ENCODE measurements at places on chromosomes 6 and 20. TPM values are rescaled to one million over a fixed set of nuclear protein-coding genes. Genes with fewer than 3 reads are reported as not detected.

DNA sequence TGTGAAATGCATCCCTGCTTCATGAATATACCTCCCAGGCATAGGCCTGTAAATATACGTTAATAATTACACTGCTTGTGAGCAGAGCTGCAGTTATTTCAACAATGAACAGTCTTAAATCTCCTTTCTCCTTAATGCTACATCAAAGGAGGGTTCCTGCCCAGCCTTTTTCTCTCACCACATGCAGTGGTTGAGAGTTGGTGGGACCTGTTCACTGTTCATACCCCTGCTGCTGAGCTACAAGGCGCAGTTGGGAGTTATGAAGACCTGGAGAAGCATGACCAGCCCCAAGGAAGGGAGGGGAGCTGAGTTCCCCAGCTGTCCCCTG lies 111.9 kb upstream of the FOXQ1 start:
- no peak overlapping the region for H3K27ac ChIP-seq
- peaks cover 34% of the 10 kb centered on the region for H3K27me3 ChIP-seq
- DNase-seq = no peak
- H3K4me3 ChIP-seq = no peak overlapping the region
- no peaks in the 10 kb centered on the region for H3K36me3 ChIP-seq

Gene TRDN
- 0.11 TPM for total RNA-seq

DNA sequence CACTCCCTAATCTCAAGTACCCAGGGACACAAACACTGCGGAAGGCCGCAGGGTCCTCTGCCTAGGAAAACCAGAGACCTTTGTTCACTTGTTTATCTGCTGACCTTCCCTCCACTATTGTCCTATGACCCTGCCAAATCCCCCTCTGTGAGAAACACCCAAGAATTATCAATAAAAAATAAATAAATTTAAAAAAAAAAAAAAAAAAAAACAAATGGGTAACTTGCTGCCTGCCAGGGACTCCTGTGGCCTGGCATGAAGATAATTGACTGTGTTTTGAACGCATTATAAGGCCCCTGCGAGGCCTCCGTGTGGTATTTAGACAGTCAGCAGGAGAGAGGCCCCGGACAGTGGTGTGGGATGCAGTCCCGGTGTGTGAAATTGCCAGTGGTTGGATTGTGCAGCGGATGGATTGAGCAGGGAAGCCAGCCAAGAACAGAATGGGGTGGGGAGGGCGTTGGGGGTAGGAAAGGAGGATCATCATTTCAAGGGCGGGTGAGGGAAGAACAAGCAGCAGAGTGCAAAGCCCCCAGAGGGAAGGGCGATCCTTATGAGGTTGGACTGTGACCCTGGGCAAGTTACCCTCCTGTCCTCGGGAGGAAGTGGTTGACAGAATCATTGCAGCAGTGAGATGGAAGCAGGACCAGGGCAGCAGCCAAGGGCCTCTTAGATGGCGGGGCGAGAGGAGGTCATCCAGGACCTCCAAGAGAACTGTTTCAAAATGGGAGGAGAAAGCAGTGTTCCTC lies 43.3 kb downstream of the PPARD start:
- H3K36me3 ChIP-seq = peaks cover 15% of the 10 kb centered on the region
- peaks cover 1% of the 10 kb centered on the region for H3K4me1 ChIP-seq
- peak overlapping the region; percentile 4 for H3K27ac ChIP-seq
- no peak overlapping the region for H3K4me3 ChIP-seq
- no peaks in the 10 kb centered on the region for H3K27me3 ChIP-seq

DNA sequence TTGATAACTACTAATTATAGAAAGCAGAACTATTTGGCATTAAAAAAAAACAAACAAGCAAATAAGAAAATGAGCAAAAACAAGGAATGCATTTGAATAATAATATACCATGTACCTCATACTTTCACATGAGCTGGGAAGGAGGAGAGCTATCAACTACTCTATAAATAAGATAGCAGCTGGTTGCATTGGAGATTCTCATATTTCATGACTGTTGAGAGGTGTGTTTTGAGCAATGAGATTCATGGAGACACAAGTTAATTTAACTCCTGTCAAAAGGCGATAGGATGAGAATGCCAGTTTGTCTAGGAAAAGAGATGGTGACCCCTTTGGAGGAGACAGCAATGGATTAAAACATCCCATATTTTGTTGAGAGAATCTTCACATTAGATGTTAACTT lies 348.8 kb upstream of the SPTLC3 start:
- no peak for DNase-seq
- H3K4me3 ChIP-seq = no peak overlapping the region
- no peaks in the 10 kb centered on the region for H3K27me3 ChIP-seq
- peaks cover 1% of the 10 kb centered on the region for H3K36me3 ChIP-seq
- H3K4me1 ChIP-seq = peaks cover 2% of the 10 kb centered on the region

DNA sequence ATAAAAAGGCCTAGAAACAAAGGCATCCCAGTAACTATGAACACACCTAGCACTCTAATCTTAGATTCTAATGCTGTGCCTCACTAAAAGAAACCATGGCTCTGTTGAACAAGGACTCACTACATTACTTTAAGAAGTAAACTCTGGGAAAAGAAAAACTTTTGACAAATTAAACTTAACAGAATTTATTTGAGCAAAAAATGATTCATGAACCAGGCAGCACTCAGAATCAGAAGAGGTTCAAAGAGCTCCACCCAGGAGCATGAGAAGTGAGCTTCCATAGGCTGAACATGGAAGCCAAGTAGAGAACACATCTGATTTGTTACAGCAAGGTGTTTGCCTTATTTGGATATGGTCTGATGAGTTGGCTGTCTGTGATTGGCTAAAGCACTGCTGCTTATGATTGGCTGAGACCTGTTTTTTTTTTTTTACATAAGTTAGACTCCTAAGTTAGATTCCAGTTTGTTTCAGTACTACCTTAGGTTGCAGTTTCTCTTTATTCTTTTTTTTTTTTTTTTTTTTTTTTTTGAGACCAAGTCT lies 343.6 kb upstream of the SASH1 start:
- H3K27ac ChIP-seq = no peak overlapping the region
- no peaks in the 10 kb centered on the region for H3K27me3 ChIP-seq
- DNase-seq = no peak
- no peak overlapping the region for H3K4me3 ChIP-seq

GRCh38 chr6:3329393-3330051 lies 70.8 kb downstream of the PSMG4 start:
- no peak overlapping the region for H3K4me3 ChIP-seq
- H3K4me1 ChIP-seq = no peaks in the 10 kb centered on the region
- DNase-seq = no peak
- H3K36me3 ChIP-seq = no peaks in the 10 kb centered on the region

- no peaks in the 10 kb centered on the region for H3K4me1 ChIP-seq
- H3K4me3 ChIP-seq = no peak overlapping the region
- no peaks in the 10 kb centered on the region for H3K27me3 ChIP-seq
- no peak for DNase-seq
- peaks cover 15% of the 10 kb centered on the region for H3K36me3 ChIP-seq
Measured at GRCh38 chr20:36252511-36252910, 16.2 kb downstream of the AAR2 start.

Gene HDGFL1
- not detected for total RNA-seq

Gene RAET1G
- total RNA-seq = not detected

Gene PHIP
- 74.5 TPM for total RNA-seq
